ENCODE measurements at places on chromosomes 3 and 15.

DNA sequence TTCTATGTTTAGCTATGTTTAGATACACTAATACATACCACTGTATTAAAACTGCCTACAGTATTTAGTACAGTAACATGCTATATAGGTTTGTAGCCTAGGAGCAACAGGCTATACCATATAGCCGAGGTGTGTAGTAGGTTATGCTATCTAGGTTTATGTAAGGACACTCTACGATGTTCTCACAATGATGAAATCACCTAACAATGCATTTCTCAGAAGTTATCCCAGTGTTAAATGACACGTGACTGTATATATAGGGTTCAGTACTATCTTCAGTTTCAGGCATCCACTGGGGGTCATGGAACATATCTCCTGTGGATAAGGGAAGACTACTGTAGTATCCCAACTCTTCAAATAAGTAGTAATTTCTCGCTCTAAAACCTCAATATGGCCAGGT, 97.4 kb downstream of the TMCC1 start:
- no peak for DNase-seq

- no peak for DNase-seq
Measured at GRCh38 chr15:54387799-54388198, 409.6 kb downstream of the UNC13C start.

DNA sequence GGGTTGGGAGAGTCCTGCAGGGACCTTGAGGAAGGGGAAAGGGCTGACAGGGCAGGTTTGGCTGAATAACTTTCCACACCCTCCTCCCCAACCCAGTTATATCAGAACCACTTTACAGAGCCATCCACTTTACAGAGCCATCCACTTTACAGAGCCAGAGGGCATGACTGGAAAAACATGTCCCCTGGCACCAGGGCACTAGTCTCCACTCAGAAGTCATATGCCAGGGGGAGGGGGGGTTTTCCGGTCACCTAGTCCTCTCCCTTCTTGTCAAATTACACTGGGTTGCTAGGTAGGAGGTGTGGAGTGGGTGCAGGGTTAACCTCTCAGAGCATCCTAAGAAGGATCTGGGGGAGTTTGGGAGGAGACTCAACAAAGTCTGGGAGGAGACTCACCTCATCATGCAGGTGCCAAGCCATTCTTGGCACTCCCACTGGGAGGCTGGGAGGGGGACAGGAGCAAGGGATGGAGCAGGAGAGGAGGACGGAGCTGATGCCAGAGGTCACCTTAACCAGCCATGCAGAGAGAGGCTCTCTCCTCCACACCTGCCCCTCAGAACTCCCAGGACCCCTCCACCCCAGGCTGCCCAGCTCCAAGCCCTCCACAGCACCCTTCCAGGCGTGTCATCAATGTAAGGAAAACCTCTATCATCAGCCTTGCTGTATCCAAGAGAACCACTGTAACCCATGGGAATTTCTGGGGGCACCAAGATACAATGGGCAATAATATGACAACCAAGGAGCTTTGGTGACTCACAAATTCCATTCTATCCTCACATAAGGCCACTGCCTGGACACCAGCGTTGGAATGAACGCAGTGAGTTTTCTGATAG, 1.7 kb downstream of the LRRC2 start:
- DNase-seq = no peak

DNA sequence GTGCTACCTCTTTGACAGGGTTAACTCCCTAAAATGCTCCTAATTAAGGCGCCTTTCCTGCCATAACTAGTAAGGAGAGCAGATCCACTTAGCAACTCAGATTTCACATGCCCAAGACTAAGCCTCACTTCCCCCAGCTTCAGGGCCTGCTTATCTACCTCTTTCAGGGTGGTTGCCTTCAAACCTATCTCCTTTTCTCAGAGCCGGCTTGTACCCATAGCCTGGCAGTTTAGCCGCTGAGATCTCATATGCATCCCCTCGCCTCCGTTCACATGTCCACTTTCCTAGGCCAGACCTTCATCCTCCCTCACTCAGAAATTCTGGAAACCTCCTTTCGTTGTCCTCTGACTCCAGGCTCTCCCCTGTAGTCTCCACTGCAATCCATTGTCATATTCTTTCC, 1.0 kb upstream of the FSTL1 start:
- DNase-seq = no peak

- DNase-seq = peak; percentile 39
Measured at GRCh38 chr15:89206908-89207331, 14.5 kb downstream of the RLBP1 start.

- no peak for DNase-seq
Measured at GRCh38 chr15:44308415-44308814, 19.9 kb downstream of the GOLM2 start.

- DNase-seq = no peak
Measured at GRCh38 chr3:174767406-174767805, 91.7 kb upstream of the NAALADL2 start.

- DNase-seq = peak; percentile 65
Measured at GRCh38 chr3:9399746-9400145, 2.3 kb downstream of the SETD5 start.

DNA sequence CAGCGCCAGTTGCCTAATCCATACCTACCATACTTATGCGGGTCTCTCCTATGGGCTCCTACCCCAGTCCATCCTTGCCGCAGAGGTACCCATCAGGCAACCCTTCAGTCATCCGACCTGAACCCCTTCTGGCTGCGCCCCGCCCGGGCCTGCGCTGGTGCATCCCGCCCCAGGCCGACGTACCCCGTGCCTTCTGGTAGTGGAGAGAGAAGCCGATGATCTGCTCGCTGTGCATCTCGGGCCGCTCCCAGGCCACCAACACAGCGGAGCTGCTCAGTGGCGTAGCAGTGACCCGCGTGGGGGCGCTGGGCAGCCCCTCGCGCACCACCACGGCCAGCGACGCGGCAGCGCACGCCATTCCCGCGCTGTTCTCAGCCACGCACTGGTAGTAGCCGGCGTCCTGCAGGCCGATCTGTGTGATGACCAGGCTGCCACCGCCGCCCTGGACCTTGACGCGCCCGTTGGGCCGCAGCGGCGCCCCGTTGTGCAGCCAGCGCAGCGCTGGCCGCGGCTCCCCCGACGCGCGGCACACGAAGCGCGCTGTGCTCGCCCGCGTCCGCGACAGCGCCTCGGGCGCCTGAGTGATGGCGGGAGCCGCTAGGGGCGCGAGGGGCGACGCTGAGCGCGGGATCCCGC, 17.9 kb upstream of the IGDCC3 start:
- no peak for DNase-seq

DNA sequence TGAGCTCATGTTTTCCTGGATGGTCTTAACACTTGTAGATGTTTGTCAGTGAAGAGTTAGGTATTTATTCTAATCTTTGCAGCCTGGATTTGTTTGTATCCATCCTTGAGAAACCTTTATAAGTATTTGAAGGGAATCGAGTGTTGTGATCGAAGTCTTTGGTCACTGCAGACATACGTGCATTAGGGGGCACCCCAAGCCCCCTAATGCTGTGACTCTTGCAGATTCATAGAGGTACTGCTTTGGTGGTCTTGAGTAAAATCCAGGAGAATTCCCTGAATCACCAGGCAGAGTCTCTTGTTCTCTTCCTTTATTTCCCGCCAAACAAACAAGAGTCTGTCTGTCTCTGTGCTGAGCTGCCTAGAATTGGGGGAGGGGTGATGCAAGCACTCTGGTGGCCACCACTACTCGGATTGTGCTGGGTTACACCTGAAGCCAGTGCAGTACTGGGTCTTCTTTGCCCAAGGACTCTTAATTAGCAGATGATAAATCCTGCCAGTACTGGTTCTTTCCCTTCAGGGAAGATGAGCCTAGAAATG, 170.5 kb upstream of the POU1F1 start:
- DNase-seq = no peak

DNA sequence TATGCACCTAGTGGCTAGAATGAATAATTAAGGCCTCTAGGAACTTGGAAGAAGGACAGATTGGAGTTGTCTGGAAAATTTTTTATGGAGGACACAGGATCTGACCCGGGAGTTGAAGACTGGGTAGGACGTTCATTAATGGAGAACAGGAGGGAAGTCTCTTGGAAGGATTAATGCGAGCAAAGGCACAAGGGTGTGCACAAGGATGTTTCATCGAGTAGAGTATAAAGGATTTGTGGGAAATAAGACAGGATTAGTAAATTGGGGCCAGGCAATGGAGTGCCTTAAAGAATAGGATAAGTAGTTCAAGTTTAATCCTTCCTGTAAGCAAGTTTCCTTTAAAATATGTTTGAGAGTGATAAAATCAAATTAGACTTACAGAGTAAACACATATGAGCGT, 14.6 kb downstream of the LMOD3 start:
- no peak for DNase-seq

DNA sequence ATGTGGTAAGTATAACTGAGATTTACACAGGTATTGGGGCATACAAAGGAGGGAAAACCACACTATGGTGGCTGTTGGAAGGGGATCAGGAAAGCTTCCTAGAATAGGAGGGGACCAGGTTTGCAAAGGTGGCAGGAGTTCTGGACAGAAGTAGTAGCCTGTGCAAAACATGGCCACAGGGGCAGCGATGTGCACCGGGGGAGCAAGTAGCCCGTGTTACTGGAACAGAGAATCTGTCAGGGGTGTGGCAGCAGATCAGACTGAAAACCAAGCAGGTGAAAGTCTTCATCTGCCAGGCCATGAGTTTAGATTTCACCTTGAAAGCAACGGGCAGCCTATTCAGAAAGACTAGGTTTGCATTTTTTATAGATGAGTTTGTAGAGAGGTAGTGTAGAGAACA, 182.3 kb upstream of the LPP start:
- DNase-seq = no peak
